ENCODE measurements at places on chromosomes 5 and 9.

GRCh38 chr9:99296291-99296951 lies 74.3 kb downstream of the SEC61B start:
- no peak for DNase-seq

- no peak for DNase-seq
These were observed 69.3 kb downstream of the RGS3 start for GRCh38 chr9:113532809-113533190.

DNA sequence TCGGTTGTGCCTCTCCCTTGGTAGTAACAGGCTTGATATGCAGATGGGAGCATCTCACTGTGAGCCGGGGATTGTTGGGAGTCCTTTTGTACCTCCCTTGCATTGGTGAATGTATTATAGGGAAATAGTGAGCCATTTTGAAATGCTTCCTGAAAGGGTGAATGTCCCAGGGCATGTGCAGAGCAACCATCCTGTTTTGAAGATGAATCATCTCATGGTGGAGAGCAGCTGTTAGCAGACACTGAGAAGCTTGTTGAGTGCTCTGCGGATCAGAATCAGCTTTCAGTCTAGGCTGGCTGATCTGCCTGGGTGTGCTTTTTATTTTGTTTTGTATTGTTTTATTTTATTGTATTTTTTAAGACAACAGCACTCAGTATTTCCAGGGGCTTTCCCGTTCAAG lies 29.7 kb downstream of the SLC36A1 start:
- DNase-seq = no peak

DNA sequence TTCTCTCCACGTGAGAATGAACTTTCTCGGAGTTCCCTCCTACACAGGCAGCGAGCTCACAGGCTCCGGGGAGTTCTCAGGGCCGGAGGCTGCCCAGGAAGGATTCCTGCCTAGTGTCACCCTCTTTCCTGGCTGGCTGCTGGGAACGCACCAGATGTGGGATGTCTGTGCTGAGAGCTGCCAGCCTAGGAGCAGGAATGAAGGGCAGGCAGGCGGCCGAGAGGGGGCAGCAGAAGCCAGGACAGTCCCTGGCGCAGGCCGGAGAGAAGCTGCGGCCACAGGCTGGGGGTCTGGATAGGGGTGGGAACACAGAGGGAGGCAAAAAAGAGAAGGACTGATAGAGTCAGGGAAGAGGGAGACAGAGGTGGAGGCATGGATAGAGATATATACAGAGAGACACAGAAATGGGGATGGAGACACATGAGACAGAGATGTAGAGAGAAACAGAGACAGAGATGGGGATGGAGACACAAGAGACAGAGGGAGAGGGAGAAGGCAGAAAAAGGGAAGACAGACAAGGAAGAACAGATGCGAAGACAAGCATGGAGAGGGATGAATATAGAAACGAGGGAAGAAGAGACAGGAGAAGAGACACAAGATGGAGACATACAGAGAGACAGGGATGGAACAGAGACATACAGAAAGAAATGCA lies 25.3 kb upstream of the ENHO start:
- DNase-seq = peak; percentile 53

DNA sequence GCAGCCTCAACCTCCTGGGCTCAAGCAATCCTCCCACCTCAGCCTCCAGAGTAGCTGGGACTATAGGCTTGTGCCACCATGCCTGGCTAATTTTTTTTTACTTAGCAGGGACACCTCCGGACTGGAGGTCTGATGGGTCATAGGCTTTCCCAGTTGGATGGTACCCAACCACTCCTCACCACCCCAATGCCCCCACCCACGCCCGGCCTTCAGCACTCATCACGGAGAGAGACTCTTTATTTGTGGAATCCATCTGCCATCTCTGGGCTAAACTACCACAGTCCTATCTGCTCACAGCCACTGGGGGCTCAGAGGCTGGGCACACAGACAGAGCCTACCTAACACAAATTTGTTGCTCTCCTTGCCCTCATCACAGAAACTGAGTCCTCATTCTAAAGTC lies 58.3 kb upstream of the STXBP1 start:
- no peak for DNase-seq

DNA sequence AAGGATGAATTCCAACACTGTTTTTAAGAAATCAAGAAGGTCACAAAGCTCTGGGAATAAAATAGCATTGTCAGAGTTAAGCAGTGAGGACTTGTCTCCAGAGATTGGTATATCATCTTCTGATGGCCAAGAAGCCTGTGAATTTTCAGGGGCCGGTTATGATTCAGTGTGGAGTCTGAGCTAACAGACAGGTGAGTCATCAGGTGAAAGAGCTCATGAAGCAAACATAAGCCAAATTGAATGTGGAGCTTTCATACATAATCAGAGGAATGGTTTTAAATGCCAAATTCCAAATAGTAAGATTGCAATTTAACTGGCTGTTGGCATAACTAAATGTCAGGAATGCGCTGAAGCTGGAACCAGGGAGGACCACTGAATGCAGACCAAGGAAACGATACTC lies 494.2 kb downstream of the MTRR start:
- no peak for DNase-seq

DNA sequence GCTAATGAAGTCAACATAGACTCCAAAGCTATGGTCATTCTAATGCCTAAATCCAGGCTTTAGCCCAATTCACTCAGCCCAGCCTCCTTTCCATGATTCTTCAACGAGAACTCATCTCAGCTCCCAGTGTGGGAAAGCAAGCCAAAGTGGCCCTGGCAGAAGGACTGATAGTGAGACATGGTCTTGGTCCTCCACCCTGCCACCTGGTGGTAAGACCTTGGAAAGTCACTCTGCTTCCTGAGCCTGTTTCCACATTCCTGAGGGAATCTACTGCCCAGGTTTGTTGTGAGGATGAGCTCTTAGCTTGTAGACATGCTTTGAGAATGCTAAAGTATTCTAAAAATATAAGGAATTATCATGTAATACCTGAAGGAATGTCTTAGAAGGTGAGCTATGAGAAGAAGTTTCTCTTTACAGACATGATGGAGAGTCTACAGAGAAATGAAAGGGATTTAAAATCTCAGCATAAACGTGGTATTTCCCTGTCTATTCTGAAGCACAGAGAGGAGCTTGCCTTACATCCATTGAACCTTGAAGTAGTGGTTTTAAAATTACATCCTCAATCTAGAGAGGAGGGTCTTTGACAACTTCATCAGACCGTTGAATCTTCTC lies 173.5 kb downstream of the TRIM32 start:
- peak; percentile 89 for DNase-seq

Measured in H54 (cell line).